GF-D8 (cell line): ENCODE measurements at places on chromosomes 6 and 20.

DNA sequence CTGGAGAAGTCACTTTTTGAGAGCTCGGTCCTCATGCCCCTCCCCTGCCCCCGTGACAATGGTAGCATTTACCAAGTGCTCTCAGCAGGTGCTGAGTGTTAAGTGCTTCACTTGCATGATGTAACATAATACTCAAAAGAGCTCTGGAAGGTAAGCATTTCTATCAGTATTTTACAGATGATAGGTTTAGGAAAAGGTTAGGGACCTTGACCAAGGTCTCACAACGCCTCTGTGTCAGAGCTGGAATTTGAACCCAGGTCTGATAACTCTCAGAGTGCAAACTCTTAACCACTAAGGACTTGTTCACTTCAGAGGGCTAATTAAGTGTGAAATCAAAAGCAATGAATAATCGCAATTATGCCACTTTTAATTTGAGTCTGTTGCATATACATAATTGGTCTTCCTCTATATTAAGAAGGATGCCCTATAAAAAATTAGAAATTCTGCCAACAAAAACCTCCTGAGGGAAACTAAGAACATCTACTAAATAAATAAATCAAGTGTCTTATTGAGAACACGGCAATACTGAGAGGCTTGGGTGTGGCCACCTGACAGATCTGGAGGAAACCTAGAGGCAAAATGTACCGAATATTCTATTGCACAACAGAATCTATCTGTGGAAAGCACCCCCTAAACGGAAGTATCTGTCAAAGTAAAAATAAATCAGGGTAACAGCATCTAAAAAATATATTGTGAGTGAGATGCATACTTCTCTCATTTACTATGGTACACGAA lies 109.8 kb downstream of the BACH2 start:
- no peak for DNase-seq

DNA sequence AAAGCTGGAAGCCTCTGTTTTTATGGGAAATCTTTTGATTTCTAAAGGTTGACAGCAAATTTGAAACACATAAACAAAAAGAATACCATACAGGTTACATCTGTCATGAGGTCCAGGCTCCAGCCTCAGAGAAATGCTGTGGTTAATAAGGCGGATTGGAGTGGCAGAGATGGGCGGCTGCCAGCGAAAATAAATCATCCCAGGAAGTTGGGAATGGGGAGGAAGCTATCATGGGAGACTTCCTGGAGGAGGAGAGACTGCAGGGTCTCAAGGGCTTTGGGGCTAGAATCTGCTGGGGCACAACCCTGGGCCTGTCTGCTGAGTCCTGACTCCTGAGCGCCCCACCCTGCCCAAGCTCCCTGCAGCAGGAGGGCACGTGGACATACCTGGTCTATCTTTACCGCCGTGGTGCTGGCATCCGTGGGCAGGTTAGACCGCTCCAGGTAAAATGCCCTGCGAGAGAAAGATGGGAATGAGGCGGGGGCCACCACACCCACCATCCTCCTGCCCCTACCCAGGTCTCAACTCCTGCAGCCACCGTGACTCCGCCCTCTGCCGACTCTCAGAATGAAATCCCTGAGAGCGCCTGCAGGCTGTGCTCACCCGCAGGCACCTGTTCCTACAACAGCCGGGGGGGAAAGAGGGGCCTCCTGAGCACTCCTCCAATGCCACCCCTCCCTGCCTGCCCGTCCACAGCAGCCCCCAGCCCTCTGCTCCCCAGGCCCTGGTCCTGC lies 197.3 kb downstream of the PREX1 start:
- no peak for DNase-seq

- DNase-seq = no peak
These were observed 8.8 kb upstream of the BTN3A3 start for GRCh38 chr6:26431258-26432172.

GRCh38 chr6:106431405-106431804 lies 70.9 kb downstream of the CRYBG1 start:
- no peak for DNase-seq

DNA sequence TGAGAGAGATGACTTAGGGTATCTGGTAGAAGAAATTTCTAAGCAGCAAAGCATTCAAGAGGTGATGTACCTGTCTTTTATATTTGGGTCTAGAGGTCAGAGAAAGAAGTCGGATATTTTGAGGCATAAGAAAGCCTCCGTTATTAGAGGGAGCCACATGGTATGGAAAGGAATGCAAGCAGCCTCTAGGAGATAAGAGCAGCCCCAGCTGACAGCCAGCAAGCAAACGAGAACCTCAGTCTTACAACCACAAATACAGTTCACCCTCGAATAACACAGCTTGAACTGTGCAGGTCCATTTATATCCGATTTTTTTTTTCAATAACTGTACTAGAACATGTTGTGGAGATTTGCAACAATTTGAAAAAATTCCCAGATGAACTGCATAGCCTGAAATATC lies 190.7 kb upstream of the VGLL2 start:
- no peak for DNase-seq

- no peak for DNase-seq
These were observed 8.9 kb downstream of the SLC22A2 start for GRCh38 chr6:160249671-160250070.

DNA sequence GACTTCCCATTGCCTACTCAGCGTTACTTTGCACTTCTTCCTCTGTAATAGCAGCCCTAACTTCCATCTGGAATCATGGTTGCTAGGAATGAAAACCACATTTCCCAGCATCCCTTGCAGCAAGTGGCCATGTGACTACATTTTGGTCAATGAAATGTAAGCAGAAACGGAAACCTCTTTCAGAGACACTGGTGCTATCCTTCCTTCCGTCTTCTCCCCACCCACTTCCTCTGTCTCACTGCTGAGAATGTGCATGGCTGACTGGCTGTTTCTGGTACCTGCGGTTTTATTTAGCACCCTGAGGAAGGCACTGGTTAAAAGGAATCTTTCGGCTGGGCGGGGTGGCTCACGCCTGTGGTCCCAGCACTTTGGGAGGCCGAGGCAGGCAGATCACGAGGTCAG lies 107.4 kb downstream of the SCML4 start:
- DNase-seq = peak; percentile 49

DNA sequence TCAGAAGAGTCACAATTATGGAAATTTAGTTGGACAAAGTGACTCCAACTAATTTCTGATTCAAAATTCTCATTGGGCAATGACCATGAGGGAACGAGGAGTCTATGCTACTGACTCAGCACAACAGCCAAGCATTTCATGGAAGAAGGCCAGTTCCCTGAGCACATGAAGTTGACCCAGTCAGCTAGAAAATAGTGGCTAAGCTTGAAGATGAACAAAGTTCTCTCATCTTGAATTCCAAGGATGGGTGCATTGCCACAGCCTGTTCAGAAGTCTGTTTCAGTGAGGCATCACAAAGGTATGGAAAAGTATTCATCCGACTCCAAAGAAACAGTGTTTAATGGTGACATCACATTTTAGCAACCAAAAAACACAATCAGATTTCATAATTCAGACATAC lies 676.9 kb downstream of the HACE1 start:
- DNase-seq = no peak

- no peak for DNase-seq
These were observed 213.6 kb upstream of the DTNBP1 start for GRCh38 chr6:15876406-15876805.

DNA sequence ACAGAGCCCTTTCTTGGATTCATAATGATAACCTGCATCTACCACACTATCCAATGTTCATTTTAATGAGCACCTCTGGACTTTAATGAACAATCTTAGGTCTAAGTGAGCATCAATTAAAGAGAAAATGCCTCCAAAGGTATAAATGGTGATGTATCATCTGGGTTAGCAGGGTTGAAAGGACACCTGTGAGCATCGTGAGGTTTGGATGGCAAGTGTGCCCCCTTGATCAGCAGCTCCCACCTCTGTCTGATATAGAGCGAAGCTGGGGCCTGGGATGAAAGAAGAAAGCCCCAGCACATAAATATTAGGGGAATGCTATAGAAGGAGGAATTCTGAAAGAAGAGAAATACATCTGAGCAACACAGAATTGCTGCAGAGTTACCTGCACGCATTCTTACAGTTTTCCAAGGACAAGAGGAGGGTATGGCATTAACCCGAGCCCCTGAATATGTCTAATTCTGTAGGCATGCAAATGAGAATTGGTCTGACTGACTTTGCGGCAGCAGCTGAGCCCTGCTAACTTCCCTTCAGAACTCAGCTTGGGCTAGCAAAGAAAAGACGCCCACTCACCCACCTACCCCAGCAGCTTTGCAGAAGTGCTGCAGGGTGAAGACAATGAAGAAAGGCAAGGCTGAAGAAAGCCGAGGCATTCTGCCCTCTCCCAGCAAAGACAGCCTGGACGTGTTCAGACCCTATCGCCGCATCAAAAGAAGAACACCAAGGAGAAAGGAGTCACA lies 136.2 kb downstream of the GMPR start:
- no peak for DNase-seq

- DNase-seq = no peak
These were observed 134.6 kb upstream of the NEDD9 start for GRCh38 chr6:11366934-11367637.

DNA sequence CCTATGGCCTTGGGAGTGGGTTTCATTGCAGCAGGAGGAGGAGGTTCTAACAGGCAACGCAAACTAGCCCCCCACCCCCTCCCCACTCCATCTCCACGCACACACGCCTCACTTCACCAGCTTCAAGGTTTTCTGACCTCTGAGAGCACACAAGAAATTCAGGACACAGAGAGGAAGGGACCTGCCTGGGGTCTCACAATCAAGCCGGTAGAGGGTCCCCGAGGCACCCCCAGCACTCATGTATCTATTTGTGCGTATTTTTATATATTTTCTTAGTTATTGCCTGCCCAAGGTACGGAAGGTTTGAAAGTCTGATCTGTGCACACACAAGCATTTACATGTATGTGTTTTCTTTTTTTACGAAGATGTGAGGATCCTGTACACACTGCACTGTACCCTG lies 16.9 kb downstream of the MDFI start:
- DNase-seq = no peak

GRCh38 chr6:84089552-84089951 lies 56.0 kb downstream of the MRAP2 start:
- DNase-seq = no peak

DNA sequence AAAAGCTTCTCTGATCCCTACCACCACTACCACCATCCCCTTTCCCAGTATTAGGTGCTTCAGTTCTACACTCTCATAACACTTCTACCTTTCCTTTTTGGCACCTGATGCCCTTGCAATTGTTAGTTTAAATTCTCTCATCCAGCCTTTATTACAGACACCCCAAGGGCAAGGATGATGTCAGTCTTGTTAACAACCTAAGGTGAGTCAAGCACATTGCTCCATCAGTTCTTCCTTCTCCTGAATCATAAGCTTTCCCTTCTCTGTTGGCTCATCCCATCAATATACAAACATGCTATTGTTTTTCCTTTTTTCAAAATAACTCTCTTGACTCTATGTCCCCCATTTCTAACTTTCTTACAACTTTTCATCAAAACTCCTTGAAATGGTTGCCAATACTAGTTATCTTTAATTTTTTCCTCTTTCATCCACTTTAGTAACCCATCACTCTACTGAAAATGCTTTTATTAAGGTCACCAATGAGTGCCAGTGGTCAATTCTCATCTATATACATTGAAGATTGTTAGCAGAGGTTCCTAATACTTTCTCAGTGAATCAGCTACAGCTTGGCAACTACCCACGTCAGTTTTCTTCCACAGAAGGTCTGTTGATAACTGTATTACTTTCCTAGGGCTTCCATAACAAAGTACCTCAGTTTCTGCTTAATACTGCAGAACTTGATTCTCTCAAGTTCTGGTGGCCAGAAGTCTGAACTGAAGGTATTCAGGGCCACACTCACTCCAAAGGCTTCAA lies 97.1 kb upstream of the FLRT3 start:
- no peak for DNase-seq

GRCh38 chr6:1770435-1770843 lies 160.7 kb downstream of the FOXC1 start:
- DNase-seq = no peak

- no peak for DNase-seq
These were observed 194.1 kb downstream of the OGFRL1 start for GRCh38 chr6:71482742-71483141.

DNA sequence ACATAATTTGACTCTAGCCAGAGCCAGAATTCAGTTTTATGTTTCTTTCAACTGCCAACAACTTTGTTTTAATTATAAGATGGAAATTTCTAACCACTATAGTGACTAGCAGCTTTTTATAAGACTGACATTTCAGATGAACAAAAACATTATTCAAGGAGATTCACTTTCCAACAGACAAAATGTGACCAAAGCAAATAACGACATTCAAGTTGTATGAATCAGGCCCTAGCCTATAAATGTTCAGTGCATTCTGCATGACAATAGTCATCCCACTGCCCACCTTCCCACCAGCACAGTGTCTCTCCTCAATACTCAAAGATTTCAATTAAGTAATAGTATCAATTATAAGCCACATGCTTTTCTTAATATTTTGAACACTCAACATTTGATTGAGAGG lies 200.7 kb downstream of the KHDC1L start:
- no peak for DNase-seq

- DNase-seq = no peak
These were observed 69.8 kb downstream of the DACT2 start for GRCh38 chr6:168249746-168250145.

DNA sequence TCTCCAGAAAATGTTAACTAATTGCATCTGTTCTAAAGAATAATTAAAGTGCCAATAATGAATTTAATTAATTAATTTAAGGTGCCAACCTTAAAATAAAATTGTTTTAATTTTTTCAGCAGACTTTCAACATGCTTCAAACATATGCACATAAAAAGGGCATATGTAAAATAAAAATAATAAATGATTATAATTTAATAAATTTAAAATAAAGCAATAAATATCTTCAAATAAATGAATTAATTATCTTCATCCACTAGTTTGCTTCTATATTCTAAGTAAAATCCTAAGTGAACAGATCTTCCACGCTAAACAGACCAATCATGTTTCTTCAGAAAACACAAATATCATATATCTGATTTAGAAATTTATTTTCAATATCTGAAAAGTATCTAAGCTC lies 119.2 kb downstream of the HIVEP2 start:
- DNase-seq = no peak

GRCh38 chr20:24677626-24678315 lies 208.3 kb downstream of the SYNDIG1 start:
- DNase-seq = no peak

- DNase-seq = peak; percentile 64
These were observed 51.5 kb downstream of the CTCFL start for GRCh38 chr20:57473246-57474048.

GRCh38 chr6:36598739-36599318 lies 4.7 kb downstream of the SRSF3 start:
- DNase-seq = no peak

GRCh38 chr6:49986551-49986950 lies 17.1 kb upstream of the DEFB113 start:
- no peak for DNase-seq
